EL (cell line): ENCODE measurements at places on chromosomes 7 and 10.
A peak's percentile ranks its signal among the peaks of the same experiment; 100 is the strongest.

GRCh38 chr10:75480374-75480773 is 49.0 kb downstream of the LRMDA start:
- DNase-seq, result no peak

DNA sequence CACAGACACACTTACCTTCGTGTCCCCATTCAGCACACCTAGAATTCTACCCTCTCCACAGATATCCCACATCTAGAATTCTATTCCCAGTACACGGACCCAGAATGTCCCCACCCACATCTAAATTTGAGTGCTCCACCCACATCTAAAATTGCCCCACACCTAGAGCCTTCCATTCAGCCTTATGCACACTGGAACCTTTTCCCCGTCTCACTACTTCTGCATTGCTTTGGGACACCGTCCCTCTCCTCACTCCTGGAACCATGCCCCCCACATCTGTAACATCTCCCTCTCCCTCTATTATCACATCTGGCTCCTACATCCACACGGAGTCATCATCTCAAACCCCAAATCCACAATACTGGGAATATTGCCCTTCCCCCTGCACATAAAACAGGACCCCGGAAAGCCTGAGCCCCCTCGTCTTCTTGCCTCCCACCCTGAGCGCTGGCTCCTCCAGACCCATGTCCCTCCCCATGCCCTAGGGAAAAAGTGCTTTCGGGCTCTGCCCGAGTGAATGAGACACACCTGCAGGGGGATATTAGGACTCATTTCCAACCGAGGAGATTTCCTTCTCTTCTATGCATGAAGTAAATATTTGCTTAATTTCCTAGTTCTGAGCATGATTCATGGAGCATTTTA is 125.8 kb upstream of the UNC5B start:
- no peak for DNase-seq

DNA sequence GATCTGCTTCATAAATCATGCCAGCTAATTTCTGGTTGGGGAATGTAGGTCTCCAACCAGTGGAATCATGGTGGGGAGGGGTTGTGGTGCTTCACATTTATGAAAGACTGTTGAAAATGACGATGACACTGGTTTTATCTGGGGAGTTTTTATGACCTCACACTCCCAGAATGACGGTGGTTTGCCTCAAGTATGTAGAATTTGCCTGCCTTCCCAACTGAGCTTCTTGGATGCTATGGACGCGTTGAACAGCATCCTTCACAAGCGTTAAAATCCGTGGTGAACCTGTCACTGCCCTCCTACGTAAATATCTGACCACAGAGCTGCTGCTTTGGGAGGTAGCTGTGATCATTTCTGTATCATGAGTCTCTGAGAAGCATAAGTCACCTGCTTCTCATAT is 3.3 kb downstream of the INSYN2A start:
- peak; percentile 50 for DNase-seq

GRCh38 chr10:48993627-48994026 is 54.0 kb upstream of the LRRC18 start:
- DNase-seq, result no peak

DNA sequence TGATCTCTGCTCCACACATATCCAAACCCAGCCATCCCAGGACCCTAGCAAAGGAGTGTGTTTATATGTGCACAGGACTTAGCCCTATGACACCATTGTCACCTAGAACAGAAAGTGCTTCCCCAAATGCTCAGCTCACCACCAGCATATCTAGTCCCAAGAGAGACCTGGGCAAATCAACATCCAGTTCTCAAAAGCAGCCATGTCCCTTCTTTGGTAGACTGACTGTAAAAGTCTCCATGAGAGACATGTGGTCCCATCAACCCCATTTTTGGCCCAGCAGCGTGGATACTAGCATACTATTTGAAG is 20.9 kb upstream of the ARHGAP22 start:
- DNase-seq, result no peak

DNA sequence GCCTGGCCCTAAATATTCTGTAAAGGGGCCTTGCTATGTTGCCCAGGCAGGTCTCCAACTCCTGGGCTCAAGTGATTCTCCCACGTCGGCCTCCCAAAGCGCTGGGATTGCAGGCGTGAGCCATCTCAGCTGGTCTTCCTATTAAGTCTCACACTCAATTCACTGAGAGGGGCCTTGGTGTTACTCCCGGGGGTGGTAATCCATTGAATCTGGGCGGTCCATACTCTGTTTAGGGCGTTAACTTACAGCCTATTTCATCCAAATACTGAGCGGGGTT is 665 bp upstream of the SRRT start:
- no peak for DNase-seq

GRCh38 chr7:44772440-44772839 is 23.8 kb downstream of the ZMIZ2 start:
- no peak for DNase-seq

GRCh38 chr7:63925626-63926460 is 72.8 kb upstream of the ZNF722 start:
- no peak for DNase-seq

DNA sequence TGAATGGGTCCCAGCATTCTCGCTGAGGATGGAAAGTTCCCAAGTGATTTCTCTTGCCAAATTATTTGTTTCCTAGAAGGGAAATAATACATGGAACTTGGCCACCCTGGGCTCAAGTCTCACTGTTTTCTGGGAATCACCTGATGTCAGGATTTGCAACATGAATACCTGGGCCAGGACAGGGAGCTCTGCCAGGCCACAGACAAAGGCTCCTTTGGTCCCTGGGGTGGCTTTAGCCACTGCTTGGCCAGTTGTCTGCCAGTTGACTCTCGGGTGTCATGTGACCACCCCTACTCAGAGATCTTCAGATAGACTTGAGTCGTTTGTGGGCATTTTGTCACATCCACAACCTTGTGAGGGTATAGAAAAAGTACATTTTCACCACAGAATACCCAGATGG is 258.0 kb upstream of the HABP2 start:
- DNase-seq, result no peak

- no peak for DNase-seq
Observed at GRCh38 chr10:14667781-14668180, 106.9 kb downstream of the FAM107B start.

DNA sequence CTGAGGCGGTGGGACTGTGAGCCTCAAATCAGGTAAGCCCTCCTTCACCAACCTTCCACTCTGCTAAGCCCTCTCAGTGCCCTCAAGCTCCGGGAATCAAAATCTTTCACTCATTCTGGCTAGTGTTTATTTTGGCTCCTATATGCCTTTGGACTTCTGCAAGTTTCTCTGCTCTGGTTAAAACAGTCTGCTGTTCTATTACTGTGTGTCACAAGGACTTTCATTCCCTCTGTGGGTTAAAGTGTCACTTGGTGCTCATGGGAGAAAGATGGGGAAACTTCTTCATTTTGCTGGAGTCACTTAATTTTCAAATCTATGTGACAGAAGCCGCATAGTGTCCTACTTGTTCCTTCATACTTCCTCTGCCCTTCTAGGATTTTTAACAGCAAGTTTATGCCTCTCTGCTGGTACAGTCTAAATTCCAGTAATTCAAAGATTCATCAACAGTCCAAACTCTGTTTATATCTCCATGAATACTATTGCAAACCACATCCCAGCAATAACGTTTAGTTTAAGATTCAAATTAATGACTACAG is 61.3 kb downstream of the CD36 start:
- no peak for DNase-seq

- peak; percentile 30 for DNase-seq
Observed at GRCh38 chr7:123635551-123636359, 19.9 kb upstream of the LMOD2 start.

GRCh38 chr10:62335326-62335725 is 38.8 kb upstream of the ZNF365 start:
- DNase-seq, result peak; percentile 23

- no peak for DNase-seq
Observed at GRCh38 chr10:129191797-129192196, 275.2 kb upstream of the MGMT start.

DNA sequence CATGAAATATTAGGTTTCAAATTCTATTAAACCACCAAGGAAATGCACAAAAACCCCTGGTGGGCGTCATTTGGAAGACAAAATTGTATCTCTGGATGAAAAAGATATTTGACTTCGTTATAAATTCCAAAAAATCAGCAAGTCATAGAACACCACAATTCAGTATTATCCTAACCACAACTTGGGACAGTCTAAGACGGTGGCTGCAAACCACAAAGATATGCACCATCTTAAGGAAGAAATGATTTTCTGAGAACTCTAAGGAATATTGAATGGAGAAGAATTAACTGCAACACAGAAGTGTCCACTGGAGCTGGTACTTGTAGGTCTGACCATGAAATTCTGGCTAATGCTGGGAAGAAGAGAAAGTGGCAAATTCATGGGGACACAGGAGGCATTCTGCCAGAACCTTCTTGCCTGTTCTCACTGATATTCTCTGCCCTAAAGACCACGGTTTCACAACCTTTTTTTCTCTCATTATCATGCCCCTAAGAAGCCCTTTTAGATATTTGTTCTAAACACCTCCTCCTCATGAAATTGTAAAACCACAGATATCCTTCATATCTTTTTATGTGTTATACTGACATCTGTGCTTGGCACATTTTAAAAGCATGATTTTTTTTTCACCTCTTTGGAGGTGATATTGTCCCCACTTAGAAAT is 92.9 kb downstream of the SFMBT2 start:
- DNase-seq, result no peak

DNA sequence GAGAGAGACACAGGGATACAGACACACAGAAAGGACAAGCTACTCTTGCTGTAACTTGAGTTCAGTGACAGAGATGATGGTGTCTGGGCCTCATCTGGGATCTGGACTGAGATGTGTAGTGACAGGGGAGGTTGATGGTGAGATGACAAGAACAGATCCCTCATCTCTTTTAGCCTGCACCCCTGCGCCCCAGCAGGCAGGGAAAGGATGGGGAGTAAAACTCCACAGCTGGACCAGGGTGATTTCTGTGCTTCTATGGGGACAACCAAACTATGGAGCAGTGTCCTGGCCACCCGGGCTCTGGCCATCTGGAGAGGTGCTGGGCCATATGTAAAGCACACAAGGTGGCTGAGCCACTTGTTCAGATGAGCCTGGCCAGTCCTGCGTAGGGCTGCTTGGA is 4.5 kb upstream of the LRRC18 start:
- no peak for DNase-seq

GRCh38 chr7:129864042-129864441 is 88.7 kb downstream of the UBE2H start:
- no peak for DNase-seq

- no peak for DNase-seq
Observed at GRCh38 chr7:154947604-154948003, 55.3 kb downstream of the PAXIP1 start.

DNA sequence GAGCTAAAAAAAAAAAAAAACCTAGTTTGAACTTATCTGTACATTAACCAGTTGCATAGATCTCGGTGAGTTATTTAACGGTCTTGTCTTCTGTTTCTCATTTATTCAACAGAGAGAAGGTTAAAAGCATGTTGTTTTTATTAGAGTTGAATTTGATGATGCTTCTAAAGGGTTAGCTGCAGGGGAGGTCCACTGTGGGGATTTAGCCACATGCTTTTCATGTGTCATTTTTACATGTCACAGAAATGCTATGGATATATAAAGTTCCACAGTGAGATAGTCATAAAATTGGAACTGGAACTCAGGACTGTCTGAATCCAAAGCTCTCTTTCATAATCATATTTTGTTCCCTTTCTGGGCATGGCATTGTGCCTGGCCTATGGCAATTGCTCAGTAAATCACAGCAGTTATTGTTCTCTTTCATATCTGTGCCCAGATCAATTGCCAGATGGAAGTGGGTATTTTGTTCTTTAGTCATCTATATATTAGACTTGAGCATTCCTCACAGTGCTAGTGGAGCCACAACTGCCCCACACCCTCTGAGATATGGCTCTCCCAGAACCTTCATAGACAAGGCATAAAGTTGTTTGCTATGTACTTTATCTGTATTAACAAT is 578.8 kb downstream of the NRG3 start:
- DNase-seq, result no peak

DNA sequence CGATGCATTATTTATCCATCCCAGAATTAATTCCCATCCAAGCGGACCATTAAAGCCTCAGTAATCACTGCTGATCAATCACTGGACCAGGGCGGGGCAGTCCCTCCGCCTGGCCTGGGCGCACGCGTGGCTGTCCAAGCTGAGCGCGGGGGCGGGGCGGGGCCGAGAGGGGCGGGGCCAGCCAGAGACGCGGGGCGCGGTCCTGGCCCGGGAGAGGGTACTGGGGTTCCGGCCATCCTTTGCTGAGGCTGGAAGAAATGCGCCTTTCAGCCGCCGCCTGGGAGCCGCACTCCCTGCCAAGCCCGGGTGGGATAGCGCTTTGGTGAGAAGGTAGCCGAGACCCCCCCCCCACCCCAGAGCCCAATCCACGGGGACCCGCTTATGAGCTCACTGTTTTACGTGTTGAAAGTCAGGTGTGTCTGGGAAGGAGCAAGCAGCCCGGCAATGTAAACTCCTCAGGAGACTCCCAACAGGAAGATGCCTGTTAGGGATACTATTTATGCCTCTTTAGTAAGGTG is at the start of gene ARHGAP22:
Gene ARHGAP22 (minus strand): TSS at position 83 of the 518 bp plus-strand sequence. CDS start 277 bp downstream, outside the sequence.
- peak; percentile 73 for DNase-seq

GRCh38 chr10:122567056-122567660 is 6.6 kb downstream of the DMBT1 start:
- DNase-seq, result peak; percentile 30

GRCh38 chr7:37751096-37751495 is 67.5 kb downstream of the GPR141 start:
- no peak for DNase-seq

DNA sequence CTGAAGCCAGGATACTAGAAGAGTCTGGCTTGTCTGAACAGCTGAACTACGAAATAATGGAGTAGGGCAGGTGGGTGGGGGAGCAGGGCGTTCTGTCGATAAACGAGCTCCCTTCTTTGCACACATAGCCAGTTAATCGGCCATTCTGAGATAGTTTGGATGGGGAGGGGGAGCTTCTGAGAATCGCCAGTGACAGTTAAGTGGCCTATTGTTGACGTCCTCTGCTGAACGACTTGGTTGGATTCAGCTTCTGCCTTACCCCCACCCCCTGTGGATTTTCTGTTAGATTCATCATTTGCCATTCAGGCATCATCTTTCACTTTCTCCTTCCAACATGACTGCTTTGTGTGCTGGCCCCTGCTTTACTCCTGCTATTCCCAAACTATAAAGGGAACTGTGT is 520 bp downstream of the CPA5 start:
- no peak for DNase-seq

- DNase-seq, result no peak
Observed at GRCh38 chr10:53536322-53536721, 763.7 kb upstream of the MBL2 start.
